ENCODE measurements at places on chromosomes 11 and 22.
A peak's percentile ranks its signal among the peaks of the same experiment; 100 is the strongest.

DNA sequence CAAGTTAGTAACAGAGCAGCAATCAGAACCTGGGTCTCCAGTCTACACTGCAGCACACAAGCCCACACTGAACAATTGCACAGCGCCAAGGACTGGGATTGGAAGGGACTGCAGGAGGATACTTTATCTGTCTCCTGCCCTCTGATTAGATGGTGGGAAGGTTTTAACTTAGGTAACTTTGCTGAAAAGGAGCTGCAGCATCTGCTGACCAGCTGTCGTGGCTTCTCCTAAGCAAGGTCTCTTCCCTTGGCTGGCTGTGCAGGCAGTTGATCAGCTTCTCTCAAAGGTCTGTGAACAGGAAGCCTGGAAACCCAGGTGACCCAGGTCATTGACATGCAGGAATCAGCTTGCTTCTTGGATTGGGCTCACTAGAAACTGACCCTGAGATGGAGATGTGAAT is 82.4 kb downstream of the ISX start:
- no peak for DNase-seq

DNA sequence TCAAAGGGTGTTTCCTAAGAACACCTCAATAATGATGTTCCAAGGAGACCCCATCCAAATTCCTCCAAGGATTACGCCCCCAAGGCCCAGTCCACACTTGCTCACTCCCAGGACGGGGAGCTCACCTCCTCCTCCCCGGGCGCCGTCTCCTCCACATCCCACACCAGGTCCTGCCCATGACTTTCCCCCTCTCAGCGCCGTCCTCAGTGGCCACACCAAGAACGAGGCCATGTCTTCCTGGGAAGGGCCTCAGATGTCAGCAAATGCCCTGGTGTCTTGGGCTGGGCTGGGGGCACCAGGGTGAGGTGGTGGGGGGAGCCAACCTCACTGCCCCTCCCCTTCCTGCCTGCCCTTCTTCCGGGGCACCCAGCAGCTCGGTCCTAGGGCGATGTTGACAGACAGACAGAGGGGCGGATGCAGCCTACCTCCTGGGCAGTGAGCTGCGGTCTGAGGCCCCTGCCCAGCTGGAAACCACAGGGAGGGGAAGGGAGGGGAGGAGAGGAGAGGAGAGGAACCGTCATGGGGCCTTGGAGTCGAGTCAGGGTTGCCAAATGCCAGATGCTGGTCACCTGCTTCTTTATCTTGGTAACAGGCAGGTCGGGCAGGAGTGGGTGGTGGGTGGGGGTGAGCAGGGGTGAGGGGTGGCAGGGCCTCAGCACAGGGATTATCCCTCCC is at the start of the genes C11orf21 and TSPAN32:
Gene C11orf21 (minus strand): TSS at position 288 of the 675 bp plus-strand sequence. CDS start 110 bp downstream, at position 178.
Gene TSPAN32 (plus strand): TSS at position 383 of the 675 bp plus-strand sequence. CDS start 137 bp downstream, at position 520.
- peak; percentile 84 for DNase-seq

- peak; percentile 38 for DNase-seq
Measured at GRCh38 chr11:17979770-17980371, 33.0 kb downstream of the SERGEF start.

GRCh38 chr11:75771646-75772410 is 3.2 kb downstream of the DGAT2 start:
- DNase-seq: no peak

DNA sequence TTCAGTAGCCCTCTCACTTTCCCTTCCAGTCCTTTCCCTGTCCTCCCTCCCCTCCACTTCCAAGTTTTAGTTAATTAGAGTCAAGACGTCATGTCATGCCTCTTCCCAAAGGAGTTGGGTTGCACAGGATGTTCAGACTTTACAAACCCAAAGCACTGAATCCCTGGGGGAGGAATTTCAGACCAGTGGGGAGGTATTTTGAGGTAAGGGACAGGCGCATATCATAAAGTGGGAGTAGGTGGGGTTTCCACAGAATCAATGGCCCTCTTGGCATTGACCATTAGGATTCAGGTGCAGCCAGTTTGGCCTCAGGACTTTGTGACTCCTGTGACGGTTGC is 733 bp upstream of the ACP2 start:
- DNase-seq: no peak

GRCh38 chr22:21684492-21685163 is 18.8 kb downstream of the PPIL2 start:
- no peak for DNase-seq

DNA sequence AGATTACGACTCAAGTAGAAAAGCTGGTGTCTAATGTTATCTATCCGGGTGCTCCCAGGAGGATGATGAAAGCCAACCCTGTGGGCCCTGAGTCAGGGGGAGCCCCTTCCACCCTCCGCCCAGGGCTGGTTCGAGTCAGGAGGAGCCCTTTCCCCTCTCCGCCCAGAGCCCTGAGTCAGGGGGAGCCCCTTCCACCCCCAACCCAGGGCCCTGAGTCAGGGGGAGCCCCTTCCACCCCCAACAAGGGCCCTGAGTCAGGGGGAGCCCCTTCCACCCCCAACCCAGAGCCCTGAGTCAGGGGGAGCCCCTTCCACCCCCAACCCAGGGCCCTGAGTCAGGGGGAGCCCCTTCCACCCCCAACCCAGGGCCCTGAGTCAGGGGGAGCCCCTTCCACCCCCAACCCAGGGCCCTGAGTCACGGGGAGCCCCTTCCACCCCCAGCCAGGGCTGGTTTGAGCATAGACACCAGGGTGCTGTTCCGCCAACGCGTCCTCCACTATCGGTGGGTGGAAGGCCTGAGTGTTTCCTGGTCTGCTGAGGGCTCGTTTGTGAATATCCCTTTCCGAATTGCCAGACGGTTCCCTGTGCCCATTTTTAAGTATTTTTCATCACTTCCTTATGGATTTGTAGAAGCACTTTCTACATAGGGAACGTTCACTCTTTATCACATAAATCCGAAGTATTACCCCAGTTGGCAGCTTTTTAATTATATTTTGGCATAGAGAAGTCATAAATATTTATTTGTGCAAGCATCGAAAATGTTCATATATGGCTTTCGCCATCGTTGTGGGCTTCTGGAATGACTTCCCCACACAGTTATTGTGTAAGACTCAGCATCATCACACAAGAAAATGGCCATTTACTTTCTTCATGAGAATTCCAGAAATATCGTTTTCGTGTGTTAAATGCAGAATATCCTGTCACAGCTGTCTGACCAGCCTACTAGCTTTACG is 380.6 kb downstream of the BRD1 start:
- no peak for DNase-seq

GRCh38 chr11:8867931-8868631 is 42.9 kb upstream of the AKIP1 start:
- DNase-seq: no peak

DNA sequence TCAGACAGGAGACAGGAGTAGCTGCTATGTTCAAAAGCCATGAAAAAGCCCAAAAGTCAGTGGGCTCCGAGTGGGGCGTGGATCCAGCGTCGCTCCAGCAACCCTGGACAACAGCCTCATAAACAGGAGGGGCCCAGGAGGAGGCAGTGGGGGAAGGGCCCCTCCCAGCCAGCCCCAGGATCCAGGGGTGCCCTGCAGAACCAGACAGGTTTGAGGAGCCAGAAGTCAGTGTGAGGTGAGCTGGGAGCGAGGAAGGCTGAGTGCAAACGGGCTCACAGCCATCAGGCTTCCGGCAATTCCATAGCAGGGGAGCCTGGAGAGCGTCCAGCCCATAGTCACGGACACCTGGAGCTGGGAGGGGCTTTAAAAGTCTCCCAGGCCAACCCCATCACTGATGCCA is 217.7 kb downstream of the MN1 start:
- DNase-seq: no peak

DNA sequence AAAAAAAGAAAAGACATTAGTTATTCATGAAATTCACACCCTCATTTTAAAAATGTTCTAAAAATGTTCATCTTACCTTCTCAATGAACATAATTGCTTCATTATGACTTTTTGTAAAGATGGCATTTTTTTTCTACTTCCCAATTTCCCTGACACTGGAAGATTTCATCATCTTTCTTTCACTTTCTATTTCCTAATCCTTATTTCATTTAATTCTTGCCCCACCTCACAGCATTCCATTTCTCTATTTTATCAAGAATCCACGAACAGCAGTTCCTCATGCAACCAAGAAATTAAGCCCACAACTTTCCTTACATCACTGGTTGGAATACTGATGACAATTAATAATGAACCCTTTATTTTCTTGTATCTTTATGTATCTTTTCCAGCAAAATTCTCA is 1.9 kb downstream of the PATL1 start:
- no peak for DNase-seq

GRCh38 chr22:28931844-28932567 is 48.6 kb downstream of the ZNRF3 start:
- DNase-seq: no peak

- DNase-seq: no peak
Measured at GRCh38 chr11:73752903-73753302, 8.0 kb downstream of the RAB6A start.

DNA sequence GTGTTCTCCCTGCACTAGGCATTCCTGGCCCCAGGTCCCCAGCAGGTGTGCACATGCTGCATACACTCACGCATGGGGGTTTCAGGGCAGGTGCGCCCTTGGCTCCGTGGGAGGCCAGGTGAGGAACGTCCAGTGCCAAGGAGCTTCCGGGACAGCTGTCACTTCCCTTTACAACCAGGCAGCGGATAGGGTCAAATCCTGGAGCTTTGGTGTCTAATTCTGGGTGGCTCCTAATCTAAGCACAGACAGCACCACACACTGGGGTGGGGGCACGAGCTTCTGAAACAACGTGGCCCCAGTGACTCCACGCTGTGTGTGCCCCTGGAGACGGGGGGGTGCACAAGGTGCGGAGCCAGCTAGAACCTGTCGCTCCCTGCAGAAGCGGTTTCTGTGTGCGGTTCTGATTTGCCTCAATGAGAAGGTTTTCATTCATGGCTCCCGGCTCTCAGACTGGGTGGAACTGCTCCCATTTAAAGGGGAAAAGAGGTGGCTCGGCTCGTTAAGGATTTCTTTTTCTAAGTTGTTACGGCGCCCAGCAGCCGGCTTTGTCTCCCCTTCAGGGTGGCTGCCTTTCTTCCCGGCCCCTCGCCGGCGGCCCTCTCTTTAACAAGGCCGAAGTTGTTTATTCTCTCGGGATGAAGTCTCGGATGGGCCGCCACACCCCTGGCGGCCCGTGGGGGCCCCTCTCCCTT is 5.0 kb downstream of the CCND1 start:
- DNase-seq: no peak

DNA sequence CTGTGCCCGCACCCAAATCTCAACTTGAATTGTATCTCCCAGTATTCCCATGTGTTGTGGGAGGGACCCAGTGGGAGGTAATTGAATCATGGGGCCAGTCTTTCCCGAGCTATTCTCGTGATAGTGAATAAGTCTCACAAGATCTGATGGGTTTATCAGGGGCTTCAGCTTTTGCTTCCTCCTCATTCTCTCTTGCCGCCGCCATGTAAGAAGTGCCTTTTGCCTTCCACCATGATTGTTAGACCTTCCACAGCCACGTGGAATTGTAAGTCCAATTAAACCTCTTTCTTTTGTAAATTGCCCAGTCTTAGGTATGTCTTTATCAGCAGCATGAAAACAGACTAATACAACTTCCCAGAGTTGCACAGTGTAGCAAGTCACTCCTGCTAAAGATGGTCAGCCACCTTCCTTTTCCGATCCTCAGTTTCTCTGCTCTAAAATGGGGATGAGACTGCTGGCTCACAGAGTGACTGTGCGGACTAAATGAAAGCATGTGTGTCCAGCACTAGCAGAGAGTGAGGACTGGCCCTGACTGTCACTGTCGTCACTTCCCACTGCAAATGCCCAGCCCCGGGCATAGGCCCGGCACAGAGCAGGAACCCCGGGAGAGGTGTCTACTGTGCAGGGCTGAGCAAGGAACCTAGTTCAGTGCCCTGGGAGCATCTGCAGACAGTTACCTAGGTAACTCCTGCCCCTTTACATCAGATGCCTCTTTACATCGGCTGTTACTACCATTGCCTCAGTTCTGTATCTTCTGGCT is 9.5 kb downstream of the TSKU start:
- no peak for DNase-seq

DNA sequence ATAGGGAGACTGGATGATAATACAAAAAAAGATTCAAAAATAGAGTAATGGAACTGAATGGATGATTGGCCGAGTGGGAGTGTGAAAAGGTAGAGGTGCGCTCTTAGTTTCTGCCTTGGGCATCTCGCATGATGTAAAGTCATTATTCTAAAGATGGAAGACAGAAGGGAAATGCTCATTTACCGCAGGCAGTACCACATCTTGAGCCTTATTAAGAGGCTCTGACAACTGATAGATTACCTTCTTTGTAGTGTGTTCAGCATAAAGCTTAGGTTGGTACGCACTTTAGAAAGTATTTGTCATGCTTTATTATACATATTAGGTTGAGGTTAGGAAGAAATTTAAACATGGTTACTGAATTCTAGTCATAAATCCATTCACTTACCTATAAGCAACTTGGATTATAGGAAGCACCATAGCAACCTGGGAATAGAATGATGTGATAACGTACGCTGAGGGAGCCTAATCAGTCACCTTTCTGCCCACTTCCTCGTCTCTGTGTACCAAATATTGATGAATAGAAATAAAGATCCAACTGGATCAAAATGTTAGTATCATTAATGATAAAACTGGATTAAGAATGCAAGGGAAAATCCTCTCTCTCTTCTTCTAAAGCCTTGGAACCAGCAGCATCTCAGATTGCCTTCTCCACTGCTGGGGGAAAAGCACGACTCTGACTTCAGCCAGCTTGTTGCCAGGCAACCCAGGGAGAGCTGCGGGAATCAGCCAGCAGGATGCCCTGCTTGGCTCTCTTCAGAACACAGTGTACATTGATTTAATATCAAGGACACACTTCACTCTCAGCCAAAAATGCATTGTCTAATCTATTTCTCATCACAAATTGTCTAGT is 29.0 kb upstream of the VWA5A start:
- no peak for DNase-seq

DNA sequence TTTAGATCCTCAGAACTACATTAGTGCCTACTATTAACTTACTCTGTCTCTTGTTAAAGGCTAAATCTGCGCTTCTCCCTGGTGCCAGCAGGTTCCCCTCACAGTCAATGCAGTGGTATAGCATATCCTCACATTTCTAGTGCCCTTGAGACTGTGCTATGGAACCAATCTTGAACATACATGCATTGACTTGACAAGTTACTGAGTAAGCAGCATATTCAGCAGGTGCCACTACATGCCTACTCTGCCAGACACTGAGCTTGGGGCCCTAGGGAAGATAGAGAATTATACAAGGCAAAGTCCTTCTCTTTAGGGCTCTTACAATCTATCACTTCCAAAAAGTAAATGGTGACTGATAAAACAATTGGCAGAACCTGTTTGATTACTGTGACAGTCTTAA is 3.2 kb downstream of the FUT4 start:
- DNase-seq: peak; percentile 21

DNA sequence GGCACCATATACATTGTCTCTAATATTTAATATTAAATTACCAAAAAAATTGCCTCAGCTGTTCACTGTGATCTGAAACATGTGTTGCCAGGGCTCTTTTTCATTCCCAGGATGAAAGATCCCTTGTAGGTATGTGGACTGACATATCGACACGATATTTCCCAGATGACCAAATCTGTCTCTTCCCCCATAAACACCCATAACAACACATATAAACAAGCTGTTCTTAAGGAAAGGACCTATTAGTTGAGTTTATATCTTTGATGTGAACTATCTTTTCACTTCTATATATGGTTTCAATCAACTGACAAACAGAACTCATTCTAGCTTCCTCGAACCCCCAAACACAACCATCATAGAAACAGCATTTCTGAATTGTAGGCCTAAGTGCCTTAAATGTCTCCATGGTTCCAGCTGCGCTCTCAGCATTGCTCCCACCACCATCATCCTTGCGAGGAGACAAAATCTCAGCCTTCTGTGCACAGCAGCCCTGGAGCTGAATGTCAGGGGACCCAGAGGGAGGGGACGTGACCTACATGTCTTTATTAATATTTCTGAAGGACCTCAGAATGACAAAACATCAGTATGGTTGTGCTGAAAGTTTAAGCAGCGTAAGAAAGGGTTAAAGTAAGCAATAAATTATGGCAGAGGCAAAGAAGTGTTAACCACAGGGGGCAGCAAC is 67.0 kb downstream of the ETS1 start:
- DNase-seq: no peak

GRCh38 chr11:113782134-113782533 is 2.5 kb downstream of the CLDN25 start:
- DNase-seq: no peak
